Lower lobe of right lung (tissue), 2 donors: ENCODE measurements at places on chromosomes 5 and 9. TPM values are rescaled to one million over a fixed set of nuclear protein-coding genes. Genes with fewer than 3 reads are reported as not detected.

GRCh38 chr5:160542281-160542680, 120.6 kb downstream of the PTTG1 start:
- no peak for DNase-seq

ENTREP1 gene
- 30.1 TPM for total RNA-seq

ACSL6 gene
- 0.59 TPM for total RNA-seq

- no peak for DNase-seq
Observed at GRCh38 chr5:54696931-54697330, 179.4 kb downstream of the SNX18 start.

DNA sequence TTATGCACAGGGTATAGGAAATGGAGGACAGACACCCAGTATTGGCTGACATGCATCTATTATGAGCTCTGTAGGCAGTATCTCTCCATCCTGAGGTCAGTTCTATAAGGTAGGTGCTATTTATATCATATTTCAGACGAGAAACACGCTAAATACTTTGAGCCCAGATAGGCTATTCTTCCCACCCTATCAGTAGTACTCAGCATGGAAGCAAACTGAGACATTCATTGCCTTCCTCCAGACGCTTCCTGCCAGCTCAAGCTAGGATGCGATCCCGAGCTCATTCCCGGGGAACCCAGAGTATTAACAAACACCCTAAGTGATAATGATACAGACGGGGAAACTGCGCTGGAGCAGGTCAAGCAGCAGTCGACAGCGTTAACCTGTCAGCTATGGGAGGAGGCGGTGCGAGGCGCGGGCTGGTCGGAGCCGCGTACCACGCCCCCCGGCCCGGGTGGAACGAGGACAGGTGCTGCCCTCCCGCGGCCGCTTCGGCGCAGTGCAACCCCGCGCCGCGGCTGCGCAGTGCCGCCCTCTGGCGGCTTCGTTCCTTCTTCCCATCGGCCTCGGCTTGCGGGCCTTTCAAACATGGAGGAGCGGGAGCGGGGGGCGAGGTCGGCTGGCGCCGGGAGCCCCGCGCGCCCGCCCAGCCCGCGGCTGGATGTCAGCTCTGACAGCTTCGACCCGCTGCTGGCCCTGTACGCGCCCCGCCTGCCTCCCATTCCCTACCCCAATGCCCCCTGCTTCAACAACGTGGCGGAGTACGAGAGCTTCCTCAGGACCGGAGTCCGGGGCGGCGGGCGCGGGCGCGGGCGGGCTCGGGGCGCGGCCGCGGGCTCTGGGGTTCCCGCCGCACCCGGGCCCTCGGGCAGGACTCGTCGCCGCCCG, at the start of gene LSM11:
Gene LSM11 (plus strand): TSS at position 550 of the 888 bp plus-strand sequence. CDS start 39 bp downstream, at position 589.
- DNase-seq: peak; percentile 95

NUTM2F gene
- not detected for total RNA-seq

GRCh38 chr9:22073349-22073748, 64.2 kb upstream of the CDKN2B start:
- no peak for DNase-seq

GRCh38 chr5:139488260-139488659, 5.7 kb upstream of the STING1 start:
- peak; percentile 72 for DNase-seq

GRCh38 chr9:78130004-78130403, 98.4 kb upstream of the GNAQ start:
- peak; percentile 57 for DNase-seq

GRCh38 chr5:36242534-36243485, 1.1 kb upstream of the NADK2 start:
- DNase-seq: no peak

KIF3A gene
- 10.8 TPM for total RNA-seq

MYO10 gene
- total RNA-seq: 51.5 TPM

- peak; percentile 88 for DNase-seq
Observed at GRCh38 chr5:134439210-134439654, 27.6 kb upstream of the CDKN2AIPNL start.

- no peak for DNase-seq
Observed at GRCh38 chr9:124779368-124780059, 2.6 kb downstream of the OLFML2A start.

SV2C gene
- total RNA-seq: 0.32 TPM

FGF10 gene
- total RNA-seq: 7.6 TPM

- no peak for DNase-seq
Observed at GRCh38 chr5:72799721-72800120, 16.7 kb upstream of the TNPO1 start.

DNA sequence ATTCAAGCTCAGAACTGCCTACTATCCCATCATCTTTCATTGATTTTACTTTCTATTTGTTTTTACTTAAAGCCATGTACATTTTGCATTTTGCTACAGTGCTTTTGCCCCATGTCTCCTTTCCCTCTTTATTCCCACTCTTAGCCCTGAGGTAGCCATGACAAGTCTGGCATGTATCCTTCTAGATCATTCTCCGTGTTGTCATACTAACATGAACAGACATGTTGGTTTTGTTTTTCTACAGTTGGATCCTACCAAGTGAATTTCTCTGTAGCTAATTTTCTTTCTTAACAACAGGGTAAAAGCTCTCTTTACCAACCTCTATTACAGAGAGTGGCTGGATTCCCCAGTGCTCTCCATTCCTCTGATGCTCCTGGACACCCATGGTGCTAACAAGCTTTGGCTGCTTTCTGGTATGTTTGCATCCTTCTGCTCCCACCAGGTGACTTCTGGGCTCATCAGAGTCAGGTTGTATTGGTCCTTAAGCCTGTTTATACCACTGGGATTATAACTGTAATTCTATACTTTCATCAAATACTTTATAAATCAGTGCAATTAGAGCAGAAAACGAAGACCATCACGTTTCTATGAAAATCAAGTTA, 38.8 kb upstream of the BOD1 start:
- DNase-seq: no peak

- no peak for DNase-seq
Observed at GRCh38 chr5:180645274-180646204, 3.9 kb downstream of the FLT4 start.

GRCh38 chr9:122172131-122172530, 12.4 kb downstream of the MORN5 start:
- DNase-seq: no peak

DNA sequence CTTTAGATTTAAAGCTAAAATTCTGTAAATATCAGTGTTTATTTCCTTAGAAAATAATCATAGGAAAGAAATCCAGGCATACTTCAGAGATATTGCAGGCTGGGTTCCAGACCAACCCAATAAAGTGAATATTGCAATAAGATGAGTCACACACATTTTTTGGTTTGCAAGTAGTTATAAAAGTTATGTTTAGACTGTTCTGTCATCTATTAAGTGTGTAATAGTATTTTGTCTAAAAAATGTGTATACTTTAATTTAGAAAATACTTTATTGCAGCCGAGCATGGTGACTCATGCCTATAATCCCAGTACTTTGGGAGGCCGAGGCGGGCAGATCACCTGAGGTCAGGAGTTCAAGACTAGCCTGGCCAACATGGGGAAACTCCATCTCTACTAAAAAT, 6.9 kb upstream of the RIC1 start:
- DNase-seq: no peak

- no peak for DNase-seq
Observed at GRCh38 chr5:33364406-33364805, 76.4 kb upstream of the TARS1 start.

- no peak for DNase-seq
Observed at GRCh38 chr5:176747670-176748072, 62.7 kb upstream of the UNC5A start.

GRCh38 chr9:121707477-121708424, 56.3 kb downstream of the DAB2IP start:
- DNase-seq: no peak

DNA sequence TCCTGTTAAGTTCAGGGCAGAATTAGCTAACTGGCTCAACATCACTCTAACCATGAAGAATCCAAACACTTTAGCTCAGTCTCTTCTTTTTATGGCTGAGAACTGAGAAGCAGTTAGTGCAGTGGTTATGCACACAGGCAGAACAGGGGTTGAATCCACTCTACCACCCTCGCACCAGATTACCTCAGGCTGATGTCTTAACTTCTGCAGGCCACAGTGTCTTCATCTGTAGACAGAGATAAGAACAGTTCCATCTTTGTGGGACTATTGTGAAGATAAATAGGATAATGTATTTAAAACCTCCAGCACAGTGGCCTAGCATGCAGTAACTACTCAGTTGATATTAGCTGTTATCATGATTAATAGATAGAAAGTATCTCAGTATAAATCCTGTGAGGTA, 54.8 kb downstream of the FAM114A2 start:
- no peak for DNase-seq

SLC26A2 gene
- 14.7 TPM for total RNA-seq

- no peak for DNase-seq
Observed at GRCh38 chr5:74320526-74320925, 320.0 kb downstream of the ENC1 start.

GRCh38 chr5:167332309-167332708, 959.1 kb upstream of the WWC1 start:
- no peak for DNase-seq
